ENCODE measurements at places on chromosomes 1 and 21.

DNA sequence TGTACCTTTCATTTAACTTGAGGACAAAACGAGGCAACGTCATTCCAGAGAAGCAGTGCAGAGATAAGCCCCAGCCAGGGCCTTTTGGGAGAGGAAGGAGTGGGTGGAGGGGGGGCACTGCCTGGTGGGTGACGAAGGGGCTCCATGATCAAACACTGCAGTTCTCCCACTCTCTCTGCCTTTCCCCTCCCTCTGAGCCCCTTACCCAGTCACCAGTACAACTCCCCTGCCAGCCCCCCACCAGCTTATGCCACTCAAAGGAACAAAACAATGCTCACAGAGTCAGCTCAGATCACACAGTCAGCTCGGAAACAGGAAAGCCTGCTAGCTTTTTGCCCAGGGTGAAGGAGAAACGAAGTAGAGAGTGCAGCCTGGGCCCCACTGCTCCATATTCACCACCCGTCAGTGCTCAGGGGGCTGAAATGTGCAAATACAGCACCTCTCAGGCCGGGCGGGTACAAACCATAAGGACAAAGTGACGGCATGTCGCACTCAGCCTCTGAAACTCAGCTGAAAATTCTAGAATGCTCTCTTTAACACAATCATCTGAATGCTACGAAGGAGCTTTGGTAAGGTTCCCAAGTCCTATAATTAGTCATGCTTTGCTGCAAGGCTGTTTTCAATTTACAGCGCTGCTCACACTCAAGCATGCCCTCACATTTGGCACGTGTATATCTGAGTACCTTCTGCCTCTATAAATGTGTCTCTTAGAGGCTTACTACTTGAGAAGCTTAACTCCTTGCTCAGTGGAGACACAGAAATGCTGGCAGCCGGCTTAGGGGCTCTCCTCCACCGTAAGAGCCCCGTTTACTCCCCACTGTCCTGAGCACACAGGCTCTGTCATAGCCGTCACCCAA lies 65.8 kb upstream of the RAB4A start:
- no peak for DNase-seq

- DNase-seq: no peak
Observed at GRCh38 chr1:32336963-32337675, 1.1 kb upstream of the MARCKSL1 start.

DNA sequence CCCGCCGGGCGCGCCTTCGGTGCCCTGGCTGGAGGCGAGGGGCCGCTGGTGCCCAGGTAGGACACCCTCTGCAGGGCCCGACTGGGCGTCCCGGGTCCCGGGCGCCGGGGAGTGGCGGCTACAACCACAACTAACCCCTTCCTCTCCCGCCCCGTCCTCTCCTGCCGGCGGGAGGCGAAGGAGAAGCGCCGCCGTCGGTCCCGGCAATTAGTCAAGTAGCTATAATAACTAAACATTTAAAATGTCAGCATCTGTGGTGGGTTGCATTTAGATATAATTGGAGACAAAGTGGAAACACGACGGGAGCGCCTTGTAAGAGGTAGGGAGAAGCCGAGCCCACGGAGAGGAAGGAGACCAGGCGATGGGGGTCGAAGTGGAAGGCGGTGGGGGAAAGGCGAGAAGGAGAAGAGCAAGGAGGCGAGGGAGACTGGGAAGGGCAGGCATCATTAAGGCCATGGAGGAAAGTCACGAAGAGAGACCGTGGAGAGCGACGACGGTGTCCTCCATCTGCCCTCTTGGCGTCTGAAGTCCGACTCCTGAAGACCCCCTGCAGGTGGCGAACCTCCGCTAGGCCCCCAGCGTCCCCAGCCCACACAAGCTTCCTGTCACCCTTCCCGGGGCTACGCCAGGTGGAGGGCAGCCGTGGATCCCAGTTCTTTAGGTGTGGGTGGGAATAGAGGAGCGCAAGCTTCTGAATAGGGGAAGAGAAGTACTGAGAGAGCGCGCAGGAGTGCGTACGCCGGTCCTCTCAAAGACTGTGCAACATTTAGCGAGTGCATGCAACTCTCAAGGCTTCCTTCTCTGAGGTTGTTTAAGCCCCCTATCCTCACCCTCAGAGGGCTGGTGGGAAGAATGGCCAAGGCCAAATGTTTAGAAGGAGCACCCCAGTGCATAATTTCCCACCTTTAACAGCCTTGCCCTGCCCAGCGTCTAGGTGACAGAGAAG lies 1.6 kb downstream of the CNIH3 start:
- DNase-seq: no peak

GRCh38 chr1:60113028-60113427 lies 39.5 kb upstream of the C1orf87 start:
- no peak for DNase-seq

DNA sequence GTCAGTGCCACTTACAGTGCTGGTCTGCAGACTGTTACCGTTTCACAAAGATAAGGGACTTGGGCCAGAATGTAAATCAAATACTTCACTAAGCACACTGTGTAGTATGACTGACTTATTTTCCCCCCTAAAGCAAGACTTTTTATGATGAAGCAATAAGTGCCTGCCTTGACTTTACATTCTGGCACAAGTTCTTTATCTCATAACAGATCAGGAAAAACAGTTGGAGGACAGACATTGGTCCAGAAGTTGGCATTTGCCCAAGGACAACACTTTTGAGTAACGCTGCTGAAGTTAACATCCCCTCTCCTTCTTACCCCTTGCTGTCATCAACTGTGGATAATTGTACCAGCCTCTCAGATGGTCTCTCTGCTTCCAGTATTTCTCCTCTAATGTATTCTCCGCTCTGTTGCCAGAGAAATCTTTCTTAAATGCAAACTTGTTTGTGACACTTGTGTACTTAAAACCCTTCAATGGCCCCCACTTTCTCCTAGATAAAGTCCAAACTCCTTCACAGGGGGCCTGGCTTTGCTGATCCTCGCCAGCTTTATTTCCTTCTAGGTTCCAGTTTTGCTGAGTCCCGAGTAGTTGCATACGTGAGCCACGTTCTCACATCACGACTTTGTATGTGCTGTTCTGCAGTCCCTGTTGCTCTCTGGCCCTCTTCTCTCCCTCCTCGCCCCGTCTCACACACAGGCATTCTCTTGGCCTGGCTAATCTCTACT lies 45.7 kb downstream of the S1PR1 start:
- no peak for DNase-seq

DNA sequence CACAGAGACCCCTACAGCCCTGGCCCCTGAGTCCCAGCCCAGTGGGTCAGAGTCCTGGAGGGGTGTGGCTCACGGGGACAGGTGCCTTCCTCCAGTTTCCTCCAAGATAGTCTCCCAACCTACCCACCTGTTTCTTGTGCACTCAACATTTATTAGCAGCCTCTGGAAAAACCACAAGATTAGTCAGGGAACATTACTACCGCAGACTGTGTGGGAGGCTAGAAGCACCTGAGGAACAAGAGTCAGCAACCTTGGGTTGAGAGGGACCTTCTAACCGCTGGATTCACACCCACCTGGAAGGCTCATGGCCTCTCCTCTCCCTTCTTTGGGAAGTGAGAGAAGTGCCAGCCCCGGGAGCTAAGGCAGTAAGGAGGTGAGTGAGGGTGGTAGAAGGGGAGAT lies 22.5 kb upstream of the IKBKE start:
- no peak for DNase-seq

- DNase-seq: no peak
Observed at GRCh38 chr21:45190013-45190412, 97.7 kb downstream of the POFUT2 start.

DNA sequence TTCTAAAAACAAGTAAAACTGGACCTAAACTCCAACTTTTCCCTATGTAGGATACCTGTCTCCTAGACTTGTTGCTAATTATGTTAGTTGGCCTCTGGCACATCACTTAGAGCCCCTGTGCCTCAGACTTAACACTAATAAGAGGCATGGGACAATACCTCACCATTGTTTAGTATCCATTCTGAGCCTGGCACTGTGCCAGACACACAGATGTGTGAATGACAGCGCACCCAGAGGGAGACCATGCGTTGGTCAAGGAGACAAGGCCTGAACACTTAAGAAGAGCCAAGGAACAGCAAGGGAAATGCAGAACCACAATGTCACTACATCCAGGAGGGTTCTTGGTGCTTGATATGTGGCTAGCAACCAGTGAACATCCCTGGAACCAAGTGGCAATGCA lies 189.1 kb downstream of the FGGY start:
- no peak for DNase-seq

DNA sequence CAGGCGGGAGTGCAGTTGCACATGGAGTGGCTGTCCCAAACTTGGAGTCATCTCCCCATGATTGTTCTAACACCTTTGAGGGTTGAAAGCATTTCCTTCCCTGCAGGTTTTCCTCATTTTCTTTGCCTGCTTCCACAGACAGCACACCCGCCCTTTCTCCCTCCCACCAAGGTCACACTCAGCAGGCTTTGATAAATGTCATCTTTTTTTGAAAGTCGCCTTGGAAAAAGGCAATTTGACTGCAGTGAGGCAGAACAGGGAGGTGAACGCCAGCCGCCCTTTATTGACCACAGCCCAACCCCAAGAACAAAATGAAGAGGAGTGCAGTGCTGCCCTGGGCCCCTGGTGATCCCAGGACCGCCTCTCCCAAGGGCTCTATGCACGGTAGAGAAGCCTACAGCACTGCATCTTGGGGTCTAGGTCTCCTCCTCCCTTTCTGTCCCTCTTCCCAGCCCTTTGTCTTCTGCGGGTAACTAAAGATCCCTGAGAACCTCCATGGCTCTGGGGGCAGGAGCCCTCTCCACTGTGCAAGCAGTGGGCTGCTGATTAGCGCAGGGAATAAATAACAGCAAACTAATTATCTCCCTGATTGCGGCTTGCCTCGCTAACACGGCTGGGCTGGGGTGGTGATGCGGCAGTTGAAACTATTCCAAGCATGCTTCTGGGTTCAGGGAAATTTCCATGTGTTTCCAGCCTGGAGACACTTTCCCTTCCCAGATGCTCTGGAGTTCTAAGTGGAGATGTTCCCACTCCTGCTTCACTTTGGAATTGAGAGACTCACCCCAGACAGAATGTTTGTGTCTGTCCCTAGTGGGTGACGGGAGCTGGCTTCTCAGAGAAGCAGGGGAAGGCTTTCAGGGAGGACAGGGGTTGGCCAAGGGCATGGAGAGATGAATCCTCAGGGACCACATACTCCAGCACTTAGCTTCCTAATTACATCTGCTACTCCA lies 11.8 kb upstream of the AMIGO1 start:
- no peak for DNase-seq

DNA sequence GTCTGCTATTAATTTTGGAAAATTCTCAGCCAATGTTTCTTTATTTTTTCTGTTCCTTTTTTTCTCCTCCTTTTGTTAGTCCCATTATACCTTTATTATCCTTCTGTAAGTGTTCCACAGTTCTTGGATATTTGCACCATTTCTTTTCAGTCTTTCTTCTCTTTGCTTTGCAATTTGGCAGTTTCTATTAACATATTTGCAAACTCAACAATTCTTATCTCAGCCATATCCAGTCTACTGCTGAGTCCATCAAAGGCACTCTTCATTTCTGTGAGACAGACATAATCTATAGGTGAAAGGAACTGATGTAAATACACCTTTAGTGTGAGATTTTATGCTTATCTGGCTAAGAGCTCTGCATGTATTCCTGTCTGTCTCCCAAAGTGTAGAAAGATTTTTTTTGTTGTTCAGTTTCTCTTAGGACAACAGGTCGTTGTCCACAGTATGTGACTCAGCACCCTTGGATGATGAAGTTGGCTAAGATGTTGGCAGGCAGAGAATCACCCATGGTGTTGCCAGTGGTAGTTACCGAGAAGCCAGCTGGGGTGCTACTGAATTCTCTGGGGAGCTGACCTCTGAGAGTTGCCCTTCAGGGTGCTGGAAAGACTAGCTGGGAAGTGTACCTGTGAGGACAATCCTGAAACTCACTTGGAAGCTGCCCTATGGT lies 38.4 kb downstream of the LEPR start:
- DNase-seq: no peak

DNA sequence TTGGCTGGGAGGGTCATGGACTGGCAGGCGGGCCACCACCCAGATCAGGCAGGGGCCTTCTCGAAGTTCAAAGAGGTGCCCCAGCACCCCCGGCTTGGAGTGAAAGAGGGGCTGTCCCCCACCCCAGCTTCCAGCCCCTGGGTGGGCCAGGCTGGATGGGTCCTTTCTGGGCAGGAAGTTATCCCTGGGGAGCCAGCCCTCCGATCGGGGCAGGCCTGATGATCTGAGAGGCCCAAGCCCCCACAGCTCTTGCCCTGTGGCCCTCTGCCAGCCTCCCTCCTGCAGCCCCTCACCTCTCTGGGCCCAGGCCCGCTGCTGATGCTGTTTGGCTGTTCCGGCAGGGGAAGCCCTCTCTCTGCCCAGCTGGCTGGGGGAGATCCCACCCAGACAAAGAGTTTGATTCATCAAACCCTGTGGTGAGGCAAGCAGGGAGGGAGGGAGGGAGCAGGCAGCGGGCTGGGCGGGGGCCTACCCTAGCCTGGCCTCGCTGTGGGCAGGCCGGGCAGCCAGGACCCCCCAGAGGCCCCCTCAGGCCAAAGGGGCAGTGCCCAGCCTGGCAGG lies 2.5 kb downstream of the ARHGEF19 start:
- DNase-seq: peak; percentile 37

GRCh38 chr1:8847990-8848389 lies 30.5 kb downstream of the ENO1 start:
- DNase-seq: no peak

DNA sequence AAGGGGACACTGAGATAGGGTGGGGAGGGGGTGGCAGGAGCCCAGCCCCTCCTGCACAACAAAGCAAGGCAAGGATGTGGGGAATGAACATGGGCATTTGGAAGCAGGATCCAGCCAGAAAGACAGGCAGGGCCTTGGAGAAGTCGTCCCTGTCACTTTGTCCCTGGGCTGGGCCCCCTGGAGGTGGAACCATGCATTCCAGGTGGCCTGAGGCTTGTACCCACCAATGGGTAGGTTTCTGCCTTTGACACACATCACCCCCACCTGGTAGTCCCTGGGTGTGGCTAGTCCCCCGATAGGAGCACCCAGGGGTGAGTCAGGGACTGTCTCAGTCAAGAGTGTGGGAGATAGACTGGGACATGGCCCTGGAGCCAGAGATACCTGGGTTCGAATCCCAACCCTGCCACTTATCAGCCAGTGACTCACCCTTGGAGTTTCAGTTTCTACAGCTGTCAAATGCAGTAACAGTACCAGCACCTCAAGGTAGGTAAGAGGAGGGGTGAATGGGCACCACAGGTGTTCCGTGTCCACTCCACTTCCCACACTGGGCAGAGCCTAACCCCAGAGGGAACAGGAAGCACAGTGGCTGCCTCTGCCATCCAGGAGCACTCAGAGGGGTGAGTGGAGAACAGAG lies 10.0 kb downstream of the PLA2G2D start:
- no peak for DNase-seq

DNA sequence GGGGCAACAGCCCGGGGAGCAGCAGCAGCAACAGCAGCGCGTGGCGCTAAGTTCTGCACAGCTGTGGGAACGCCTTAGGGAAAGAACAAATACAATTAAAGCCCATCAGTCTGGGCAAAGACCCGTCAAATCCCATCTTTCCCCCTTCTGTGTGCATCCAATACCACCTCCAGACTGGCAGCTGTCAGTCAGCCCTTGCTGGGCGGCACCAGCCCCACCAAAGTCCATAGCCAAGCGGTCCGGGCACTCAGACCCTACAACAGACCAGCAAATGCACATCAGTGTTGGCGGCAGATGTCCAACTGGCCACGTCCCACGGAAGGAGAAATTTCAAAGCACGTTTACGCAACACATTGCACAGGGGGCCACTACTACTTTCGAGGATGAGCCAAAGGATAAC lies 12.9 kb downstream of the PABPC4 start:
- no peak for DNase-seq

- no peak for DNase-seq
Observed at GRCh38 chr1:10945991-10946509, 66.4 kb upstream of the TARDBP start.

- DNase-seq: no peak
Observed at GRCh38 chr21:29025328-29025713, 853 bp downstream of the USP16 start.

GRCh38 chr1:11337580-11338073 lies 64.6 kb downstream of the UBIAD1 start:
- DNase-seq: no peak
